ENCODE measurements at places on chromosomes 1 and 21.
A peak's percentile ranks its signal among the peaks of the same experiment; 100 is the strongest.

DNA sequence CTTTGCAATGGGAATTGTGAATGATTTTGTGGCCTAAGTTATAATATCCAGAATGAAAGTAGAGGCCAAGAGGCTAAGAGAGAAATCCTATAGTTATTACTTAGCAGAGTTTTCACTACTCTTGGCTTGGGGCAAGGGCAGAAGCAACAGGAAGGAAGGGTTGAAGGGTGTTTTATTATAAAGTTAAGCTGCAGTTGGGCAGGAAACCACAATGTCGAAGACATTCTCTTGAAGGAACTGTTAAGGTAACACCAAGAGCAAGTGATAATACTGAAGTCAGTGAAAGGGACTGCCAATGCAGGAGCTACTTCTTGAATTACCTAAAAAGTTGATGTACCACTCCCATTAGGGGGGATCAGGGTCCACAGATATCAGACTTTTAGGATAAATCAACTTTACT lies 8.3 kb downstream of the XCL2 start:
- DNase-seq = no peak

DNA sequence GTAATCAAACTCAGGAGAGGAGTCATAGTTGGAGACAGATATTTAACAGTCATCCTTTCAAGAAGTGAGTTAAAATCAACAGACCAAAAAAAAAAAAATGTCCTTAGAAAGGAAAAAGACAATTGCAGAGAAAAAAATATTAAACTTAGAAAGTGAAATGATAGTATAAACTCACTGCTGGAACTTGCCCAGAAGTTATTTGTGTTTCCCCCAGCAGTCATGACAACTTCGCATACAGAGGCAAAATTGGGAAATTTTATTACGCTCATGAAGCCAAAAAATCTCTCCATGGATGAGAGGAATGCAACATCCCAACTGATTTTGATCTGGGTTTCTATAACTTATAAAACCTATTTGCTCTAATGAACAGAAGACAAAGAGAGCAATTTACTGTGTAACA lies 198.2 kb downstream of the LRRC7 start:
- no peak for DNase-seq

- no peak for DNase-seq
Measured at GRCh38 chr1:46545784-46546183, 5.7 kb downstream of the KNCN start.

- no peak for DNase-seq
Measured at GRCh38 chr1:54024358-54024757, 6.4 kb upstream of the LDLRAD1 start.

DNA sequence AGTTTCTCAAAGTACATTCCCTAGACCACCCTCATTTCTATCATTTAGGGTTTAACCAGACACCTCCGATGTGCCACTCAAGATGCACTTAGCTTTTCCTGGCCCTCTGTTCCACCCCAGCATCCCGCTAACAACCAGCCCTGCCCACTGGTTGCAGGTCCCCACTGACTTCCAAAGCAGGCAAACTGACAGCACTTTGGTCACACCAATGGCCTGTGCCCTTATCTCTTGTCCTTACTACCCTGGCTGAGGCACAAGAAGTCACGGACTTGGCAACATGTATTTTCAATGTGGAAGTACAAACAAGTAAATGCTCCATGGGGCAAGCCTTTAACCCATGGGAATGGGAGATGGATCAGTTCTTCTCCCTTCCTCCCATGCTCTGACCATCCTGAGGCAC lies 357.1 kb downstream of the OMA1 start:
- DNase-seq = no peak

- no peak for DNase-seq
Measured at GRCh38 chr1:182599339-182599738, 4.8 kb downstream of the RGS16 start.

DNA sequence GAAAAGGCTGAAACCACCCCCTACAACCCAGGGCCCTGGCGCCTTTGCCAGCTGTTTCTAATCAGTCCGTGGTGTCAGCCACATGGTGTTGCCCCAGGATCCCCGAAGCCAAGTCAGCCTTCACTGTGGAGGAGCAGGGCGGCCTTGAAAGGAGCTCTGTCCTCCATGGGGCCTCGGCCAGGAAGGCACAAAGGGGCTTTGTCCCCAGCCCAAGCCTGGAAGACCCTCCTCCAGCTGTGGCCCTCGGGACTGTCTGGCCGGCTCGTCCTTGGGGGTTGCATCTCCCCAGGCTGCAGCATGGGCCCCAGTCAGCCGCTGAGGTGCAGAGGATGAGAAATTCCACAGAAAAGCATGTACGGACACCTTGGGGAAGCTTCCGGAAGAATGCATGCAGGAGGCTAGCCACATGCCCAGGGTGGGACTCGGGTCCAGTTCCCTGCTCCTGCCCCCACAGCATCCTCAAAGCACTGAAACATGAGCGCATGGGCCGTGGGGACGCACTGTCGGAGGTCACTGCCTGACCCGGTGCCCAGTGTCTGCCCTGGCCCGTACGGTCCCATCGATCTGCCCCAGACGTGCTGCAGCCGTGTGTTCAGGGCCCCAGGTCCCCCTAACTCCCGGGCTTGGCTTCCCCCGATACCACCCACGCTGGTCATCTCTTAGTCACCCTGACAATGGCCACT lies 38.6 kb upstream of the POFUT2 start:
- no peak for DNase-seq

GRCh38 chr1:175355414-175355813 lies 162.8 kb upstream of the KIAA0040 start:
- no peak for DNase-seq

DNA sequence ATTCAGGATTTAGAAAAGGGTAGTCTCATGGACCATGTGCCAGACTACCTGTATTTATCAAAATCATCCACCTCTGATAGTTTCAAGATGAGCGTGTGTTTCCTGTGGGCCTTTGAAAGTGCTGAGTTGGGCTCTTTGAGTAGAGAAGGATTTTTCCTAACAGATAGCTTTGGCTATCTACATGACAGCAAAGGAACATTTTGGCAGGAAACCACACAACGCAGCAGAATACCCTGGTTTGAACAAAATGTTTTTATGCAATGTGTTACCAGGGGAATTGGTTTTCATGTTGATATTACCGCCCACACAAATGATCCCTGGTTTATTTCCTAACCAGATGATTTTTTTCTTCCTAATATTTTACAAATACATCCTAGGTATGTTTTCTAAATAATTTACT lies 431.4 kb downstream of the NEGR1 start:
- no peak for DNase-seq

- DNase-seq = no peak
Measured at GRCh38 chr1:31626223-31627207, 9.0 kb downstream of the HCRTR1 start.

DNA sequence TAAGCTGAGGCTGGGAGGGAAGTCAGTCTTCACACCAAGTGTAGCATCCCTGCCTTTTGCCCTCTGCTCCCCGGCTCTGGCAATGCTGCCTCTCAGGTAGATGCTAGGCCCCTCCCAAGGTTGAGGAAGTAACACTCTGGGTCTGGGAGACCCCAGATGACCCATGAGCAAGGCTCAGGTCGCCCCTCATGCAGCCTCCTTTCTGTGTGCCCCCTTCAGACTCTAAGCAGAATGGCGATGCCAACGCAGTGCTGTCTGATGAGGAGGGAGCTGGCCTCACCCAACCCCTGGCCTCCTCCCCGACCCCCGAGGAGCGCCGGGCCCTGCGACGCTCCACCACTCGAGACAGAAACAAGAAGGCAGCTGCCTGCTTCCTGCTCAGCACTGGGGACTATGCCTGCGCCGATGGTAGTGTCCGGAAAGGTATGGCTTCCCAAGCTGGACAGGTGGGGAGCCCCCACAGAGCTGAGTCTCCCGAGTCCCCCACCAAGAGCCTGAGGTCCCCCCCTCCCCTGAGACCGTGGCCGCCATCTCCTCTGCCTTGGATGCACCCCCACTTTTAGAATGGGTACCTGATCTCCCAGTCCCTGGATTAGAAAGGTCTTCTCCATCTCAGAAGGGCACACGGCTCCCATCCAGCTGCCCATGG lies 15.8 kb downstream of the KCNC4 start:
- no peak for DNase-seq

DNA sequence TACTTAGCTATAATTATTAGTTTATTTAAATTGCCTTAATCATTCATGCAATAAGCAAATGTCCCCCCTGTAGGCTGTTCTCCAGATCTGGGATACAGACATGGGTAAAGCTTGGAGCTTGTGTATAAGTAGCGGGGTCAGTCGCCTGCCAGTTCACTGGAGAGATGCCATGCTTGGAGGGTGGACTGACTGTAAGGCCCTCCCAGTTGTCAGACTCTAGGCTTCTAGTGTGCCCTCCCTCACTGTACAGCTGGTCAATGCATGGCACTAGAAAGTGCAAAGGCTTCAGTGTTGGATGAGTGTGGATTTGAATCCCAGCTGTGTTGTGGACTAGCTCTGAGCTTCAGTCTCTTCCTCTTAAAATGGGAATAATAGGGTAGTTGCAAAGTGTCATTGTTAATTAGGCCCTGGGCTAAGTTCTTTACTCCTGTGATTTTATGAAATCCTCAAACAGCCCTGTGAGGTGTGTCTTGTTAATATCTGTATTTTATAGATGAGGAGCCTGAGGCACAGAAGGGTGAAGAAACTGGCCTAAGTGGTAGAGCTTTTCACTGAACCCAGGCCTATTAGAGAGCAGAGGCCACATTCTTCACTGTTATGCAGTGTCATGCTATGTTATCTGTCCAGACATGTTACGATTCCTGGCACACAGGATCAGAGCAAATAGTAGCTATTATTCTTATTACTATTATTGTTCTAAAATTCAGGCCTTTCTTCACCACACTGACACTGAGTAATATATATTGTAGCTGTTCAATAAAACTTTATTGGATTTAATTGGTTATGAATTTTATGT lies 85.9 kb downstream of the ROR1 start:
- DNase-seq = no peak

DNA sequence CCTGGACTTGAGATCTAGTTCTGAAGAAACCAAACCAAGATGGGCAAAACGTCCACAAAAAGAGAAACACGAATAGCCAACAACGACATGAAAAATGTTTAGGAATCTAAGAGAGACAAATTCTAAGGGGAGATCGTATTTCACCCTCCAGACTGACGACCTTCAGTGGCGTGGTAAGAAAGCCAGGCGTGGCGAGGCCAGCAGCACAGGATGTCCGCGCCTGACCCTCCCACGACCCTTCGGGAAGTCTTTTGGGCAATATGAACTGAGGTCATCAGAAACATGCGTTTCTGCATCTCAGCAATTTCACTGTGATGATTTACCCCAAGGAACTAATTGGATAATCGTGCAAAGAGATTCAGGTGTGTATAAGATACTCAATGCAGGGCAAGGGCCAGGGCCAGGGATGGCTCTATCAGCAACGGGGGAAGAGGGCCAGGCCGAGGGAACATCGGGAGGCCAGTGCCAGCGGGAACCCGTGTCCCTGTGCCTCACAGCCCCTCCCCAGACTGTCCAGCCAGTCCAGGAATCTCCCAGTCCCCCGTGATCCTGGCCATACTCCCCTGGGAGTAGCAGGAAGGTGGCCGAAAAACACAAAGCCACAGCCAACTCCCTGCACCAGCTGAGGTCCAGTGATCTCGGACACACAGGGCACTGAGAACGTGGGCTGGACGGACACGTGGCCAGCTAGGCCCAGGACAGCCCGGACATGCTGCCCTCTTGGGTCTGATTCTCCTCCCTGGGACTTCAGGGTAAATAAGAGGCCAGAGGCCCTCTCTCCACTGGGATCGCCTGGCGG lies 53.6 kb upstream of the ADARB1 start:
- no peak for DNase-seq

GRCh38 chr1:94055459-94056122 lies 65.4 kb downstream of the ABCA4 start:
- DNase-seq = no peak

DNA sequence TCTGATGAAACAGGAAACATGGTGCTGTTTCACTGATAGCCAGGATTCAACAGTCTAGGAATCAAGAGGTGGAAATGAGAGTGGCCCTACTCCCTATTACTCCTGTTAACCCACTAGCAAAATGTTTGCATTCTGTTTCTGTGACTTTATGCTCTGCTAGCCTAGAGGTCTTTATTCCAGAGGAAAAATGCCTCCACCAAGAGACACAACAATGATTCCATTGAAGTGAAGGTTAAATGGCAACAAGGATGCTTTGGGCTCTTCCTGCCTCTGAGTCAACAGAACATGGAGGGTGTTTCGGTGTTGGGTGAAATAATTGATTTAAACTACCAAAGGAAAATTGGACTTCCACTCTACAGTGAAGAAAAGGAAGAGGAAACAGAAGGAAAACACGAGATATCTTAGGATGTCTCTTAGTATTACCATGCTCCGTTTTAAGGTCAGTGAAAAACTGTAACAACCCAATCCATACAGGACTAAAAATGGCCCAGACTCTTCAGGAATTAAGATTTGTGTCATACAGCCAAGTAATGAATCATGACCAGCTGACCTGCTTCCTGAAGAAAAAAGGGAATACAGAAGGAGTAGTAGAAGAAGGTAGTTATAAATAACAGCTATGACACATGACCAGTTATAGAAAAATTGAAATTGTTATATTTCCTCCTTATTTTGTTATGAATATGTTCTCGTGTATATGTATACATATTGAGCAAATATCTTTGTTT lies 1237.8 kb downstream of the NCAM2 start:
- DNase-seq = no peak

- DNase-seq = no peak
Measured at GRCh38 chr21:33550772-33551660, 8.2 kb downstream of the SON start.

GRCh38 chr1:223125766-223126165 lies 17.3 kb downstream of the TLR5 start:
- no peak for DNase-seq

DNA sequence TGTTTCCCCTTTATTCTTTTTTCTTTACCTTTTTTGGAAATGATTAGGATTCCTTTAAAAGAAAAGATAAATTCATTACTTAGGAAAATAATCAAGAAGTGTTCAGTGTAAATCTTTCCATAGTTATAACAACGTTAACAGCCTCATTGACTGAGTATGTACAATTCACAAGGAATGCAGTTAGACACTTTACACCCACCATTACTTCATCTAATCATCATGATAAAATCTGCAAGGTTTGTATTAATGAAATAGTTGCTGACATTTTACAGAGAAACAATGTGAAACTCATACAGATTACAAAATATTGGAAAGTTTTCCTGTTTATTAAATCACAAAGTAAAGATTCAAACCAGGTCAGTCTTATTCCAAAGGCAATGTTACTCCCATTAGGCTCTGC lies 59.3 kb upstream of the NEGR1 start:
- no peak for DNase-seq

GRCh38 chr1:8818325-8818775 lies 910 bp upstream of the RERE start:
- DNase-seq = peak; percentile 27

GRCh38 chr1:197463142-197463541 lies 195.1 kb downstream of the CRB1 start:
- DNase-seq = no peak

GRCh38 chr1:235045034-235045690 lies 83.5 kb downstream of the TOMM20 start:
- no peak for DNase-seq

GRCh38 chr1:8653878-8654277 lies 163.6 kb downstream of the RERE start:
- DNase-seq = no peak
